GM18507 (cell line): ENCODE measurements at places on chromosomes 12 and 14.

- no peak for DNase-seq
Measured at GRCh38 chr14:103849151-103849886, 1.9 kb upstream of the PPP1R13B start.

- DNase-seq, result no peak
Measured at GRCh38 chr12:128025589-128026245, 241.3 kb upstream of the TMEM132C start.

DNA sequence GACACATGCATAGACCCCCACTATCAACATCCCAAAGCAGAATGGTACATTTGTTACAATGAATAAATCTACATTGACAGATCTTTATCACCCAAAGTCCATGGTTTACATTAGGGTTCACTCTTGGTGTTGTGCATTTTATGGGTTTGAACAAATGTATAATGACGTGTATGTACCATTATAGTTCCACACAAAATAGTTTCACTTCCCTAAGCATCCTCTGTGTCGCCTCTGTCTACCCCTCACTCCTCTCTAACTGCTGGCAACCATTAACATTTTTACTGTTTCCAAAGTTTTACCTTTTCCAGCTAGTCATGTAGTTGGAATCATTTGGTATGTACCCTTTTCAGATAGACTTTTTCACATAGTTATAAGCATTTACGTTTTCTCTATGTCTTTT, 69.5 kb upstream of the LMO3 start:
- no peak for DNase-seq

DNA sequence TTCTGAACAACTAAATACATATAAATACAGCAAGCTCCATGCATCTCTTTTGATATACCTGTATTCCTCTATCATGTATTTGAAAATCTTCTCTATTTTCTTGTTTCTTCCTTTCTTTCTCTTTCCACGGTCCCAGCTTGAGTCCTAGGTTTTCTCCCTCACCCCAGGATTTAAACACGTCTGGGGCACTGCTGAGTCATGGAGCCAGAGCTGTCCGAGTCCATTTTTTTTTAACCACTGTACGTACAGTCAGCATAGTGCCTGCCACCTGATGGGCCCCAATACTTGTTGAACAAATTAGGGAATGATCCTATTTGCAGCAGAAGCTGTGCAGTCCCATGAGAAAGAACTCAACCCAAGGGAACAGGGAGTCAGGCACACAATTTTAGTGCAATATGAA, 158.1 kb downstream of the ATP23 start:
- DNase-seq, result no peak

GRCh38 chr12:46164186-46164761, 104.6 kb downstream of the SLC38A1 start:
- DNase-seq, result no peak
